Esophagus mucosa (tissue), 1 donor: ENCODE measurements at places on chromosomes 5 and 9. TPM values are rescaled to one million over a fixed set of nuclear protein-coding genes. Genes with fewer than 3 reads are reported as not detected.

Gene RUSC2
- total RNA-seq, result 4.7 TPM

Gene ARHGEF39
- total RNA-seq, result 2.4 TPM

Gene FAM13B
- 14.5 TPM for total RNA-seq

Gene OGN
- total RNA-seq, result 0.68 TPM

Gene ADGRD2
- total RNA-seq, result 0.08 TPM

Gene AHRR
- 1.1 TPM for total RNA-seq

DNA sequence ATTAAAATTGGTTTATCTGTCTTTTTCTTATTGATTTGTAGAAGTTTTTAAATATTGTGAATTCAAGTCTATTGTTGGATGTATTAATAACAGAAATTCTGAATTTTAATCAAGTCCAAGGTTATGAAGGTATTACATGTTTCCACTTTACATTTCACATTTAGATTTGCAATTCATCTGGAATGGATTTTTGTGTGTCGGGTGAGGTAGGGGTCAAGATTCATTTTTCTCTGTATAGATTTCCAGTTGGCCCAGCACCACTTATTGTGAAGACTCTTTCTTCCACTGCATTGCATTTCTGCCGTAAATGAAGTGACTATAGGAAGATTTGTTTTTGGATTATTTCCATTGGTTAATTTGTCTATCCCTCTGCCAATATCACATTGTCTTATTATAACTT is 35.5 kb upstream of the DMRT2 start:
- ATAC-seq, result no peak

- no peak for ATAC-seq
Measured at GRCh38 chr5:14824499-14824898, 47.1 kb downstream of the ANKH start.

DNA sequence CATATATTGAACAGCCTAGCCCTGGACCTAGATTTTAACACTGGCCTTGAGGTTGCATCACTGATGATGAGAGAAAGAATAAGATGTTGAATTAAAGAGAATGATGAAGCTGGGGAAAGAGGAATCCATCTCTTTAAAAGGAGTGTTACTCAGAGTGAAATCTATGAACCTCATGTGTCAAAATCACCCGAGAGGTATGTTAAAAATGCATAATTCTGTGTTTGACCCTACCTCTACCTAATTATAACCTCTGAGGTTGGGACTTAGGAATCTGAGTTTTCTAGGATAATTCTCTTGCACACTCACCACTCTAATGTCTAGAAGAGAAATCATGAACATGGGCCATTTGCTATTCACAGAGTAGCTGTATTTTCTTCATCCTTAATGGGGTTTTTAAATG is 479.4 kb downstream of the ENC1 start:
- ATAC-seq, result no peak

DNA sequence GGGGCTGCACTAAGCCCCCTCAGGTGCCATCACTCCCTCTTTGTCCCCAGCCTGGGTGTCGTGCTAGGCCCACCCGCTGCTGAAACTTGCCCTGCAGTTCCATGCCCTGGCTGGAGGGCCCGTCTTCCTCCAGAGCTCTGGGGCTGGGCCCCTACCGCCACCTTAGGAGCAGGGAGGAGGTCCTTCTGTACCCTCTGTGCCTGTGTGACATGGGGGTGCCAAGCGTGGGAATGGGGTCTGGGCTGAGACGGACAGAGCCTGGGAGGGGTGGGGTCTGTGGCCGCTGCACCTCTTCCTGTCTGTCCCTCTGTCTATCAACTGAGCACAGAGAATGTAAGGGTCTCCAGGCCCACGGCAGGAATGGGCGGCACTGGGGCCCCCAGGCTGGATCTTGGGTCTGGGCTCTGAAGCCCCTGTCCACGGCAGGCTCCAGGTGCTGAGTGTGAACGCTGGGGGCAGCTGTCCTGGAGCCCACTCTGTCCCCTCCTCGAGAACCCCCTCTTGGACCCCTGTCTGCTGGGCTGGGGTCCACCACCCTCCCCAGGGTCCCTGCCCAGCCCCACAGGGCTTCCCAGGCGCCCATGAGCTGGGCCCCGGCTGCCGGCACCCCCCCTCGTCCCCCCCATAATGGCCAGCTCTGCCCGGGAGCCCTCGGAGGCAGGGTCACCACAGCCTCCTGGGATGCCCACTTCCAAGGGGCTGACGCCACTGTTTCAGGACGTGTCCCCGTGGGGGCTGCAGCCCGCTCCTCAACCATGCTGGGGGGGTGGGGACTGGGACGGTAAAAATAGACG is 15.8 kb upstream of the NRARP start:
- no peak for ATAC-seq

- ATAC-seq, result no peak
Measured at GRCh38 chr5:99901972-99902371, 633.2 kb upstream of the FAM174A start.

DNA sequence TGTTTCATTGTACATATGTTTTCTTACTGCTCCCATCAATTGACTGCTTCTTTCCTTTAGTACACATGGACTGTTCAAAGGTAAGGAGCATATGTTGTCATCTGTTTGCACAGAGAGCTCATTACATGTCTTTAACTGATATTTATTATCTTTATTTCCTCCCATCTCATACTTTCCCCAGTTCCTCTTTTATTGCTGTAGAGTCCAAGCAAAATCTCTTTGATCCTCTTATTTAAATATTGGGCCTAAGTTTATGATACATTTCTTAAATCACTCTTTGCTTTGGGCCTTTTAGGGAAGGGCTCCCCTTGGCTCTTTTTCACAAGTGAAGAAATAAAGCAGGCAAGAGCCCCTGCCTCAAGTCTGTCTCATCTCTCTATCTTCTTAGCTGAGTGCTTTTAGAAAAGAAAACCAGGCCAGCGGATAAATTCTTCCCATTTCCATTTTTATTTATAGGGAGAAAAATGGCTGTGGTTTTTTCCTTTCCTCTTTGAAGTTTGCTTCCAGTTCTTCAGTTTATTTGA is 152.4 kb downstream of the DOCK2 start:
- no peak for ATAC-seq

- no peak for ATAC-seq
Measured at GRCh38 chr9:134732392-134733110, 90.9 kb downstream of the COL5A1 start.

DNA sequence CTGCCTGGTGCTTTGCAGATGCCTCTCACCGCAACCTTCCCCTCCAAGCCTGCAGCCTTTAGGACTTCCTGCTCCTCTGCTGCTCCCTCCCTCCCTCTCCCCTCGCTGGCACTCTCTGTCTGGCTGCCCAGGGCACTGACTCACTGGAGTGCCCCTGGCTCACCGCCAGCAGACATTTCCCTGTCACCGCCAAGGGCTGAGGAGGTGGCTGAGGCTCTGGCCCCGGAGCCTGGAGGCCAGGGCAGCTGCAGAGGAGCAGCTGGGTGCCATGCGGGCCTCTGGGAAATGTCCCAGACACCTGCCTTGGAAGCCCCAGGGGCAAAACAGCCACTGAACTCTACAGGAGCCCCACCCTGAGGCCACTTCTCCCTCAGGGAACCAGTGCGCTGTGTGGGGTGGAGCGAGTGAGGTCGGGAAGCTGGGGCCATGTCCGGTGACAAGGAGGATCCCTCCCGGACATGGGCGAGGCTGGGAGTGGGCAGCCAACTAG is 53.4 kb downstream of the TENT4A start:
- peak; percentile 92 for ATAC-seq

- ATAC-seq, result no peak
Measured at GRCh38 chr9:81460693-81461092, 228.7 kb downstream of the TLE1 start.

- no peak for ATAC-seq
Measured at GRCh38 chr5:53956196-53956595, 354.2 kb downstream of the ARL15 start.

- ATAC-seq, result peak; percentile 90
Measured at GRCh38 chr5:21680196-21680595, 1172.9 kb downstream of the CDH12 start.

GRCh38 chr9:126097679-126098078 is 228.9 kb upstream of the MVB12B start:
- no peak for ATAC-seq

- no peak for ATAC-seq
Measured at GRCh38 chr5:115772731-115773475, 43.6 kb downstream of the CDO1 start.
